ENCODE measurements at places on chromosomes 3 and 15. TPM values are rescaled to one million over a fixed set of nuclear protein-coding genes. Genes with fewer than 3 reads are reported as not detected.

- H3K4me1 ChIP-seq, result no peaks in the 10 kb centered on the region
- no peak overlapping the region for H3K27ac ChIP-seq
- H3K4me3 ChIP-seq, result no peak overlapping the region
- no peaks in the 10 kb centered on the region for H3K36me3 ChIP-seq
These were observed 82.0 kb downstream of the TIGIT start for GRCh38 chr3:114375608-114376421.

ROPN1 gene
- not detected for total RNA-seq

DNA sequence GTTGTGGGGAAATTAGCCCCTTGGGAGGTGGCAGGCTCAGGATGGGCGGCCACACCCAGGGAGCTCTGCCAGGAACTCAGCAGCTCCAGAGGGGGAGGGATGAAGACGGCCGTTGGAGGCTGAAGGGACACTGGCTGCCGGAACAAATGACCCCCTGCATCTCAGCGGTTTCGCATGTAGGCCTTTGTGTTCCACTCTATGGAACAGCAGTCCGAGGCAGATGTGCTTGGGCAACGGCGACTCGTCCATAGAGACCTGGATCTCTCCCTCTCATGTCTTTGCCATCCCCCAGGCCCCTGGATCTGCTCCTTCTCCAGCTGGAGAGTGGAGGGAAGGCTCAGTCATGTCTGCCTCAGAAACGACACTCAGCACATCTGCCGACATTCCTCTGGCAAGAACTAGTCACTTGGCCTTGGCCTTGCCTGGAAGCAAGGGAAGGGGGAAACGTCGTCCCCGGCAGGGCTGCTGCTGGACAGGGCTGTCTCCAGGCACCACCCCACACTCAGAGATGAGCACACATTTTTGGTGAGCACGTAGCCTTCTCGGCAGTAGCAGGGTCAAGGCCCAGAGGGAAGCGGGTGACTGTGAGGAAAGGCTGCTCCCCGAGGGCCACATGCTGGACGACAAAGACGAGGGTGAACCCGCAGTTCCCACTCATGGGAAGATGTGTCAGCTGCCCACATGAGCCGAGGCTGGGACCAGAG lies 83.8 kb downstream of the ASB7 start:
- no peaks in the 10 kb centered on the region for H3K4me1 ChIP-seq
- no peak overlapping the region for H3K4me3 ChIP-seq
- H3K27ac ChIP-seq, result no peak overlapping the region
- peaks cover 17% of the 10 kb centered on the region for H3K27me3 ChIP-seq
- H3K36me3 ChIP-seq, result no peaks in the 10 kb centered on the region
- DNase-seq, result no peak

- no peak overlapping the region for H3K4me3 ChIP-seq
- peaks cover 46% of the 10 kb centered on the region for H3K36me3 ChIP-seq
- H3K27ac ChIP-seq, result no peak overlapping the region
- H3K4me1 ChIP-seq, result no peaks in the 10 kb centered on the region
- DNase-seq, result no peak
These were observed 11.4 kb downstream of the ACAA1 start for GRCh38 chr3:38125305-38126120.

- no peaks in the 10 kb centered on the region for H3K4me1 ChIP-seq
- no peaks in the 10 kb centered on the region for H3K36me3 ChIP-seq
- no peak overlapping the region for H3K27ac ChIP-seq
- DNase-seq, result no peak
These were observed 70.6 kb upstream of the SLC25A36 start for GRCh38 chr3:140871022-140871421.

- H3K4me1 ChIP-seq, result no peaks in the 10 kb centered on the region
- no peak for DNase-seq
- H3K27me3 ChIP-seq, result peaks cover 7% of the 10 kb centered on the region
- H3K4me3 ChIP-seq, result no peak overlapping the region
These were observed 172.5 kb downstream of the MTHFS start for GRCh38 chr15:79724312-79724711.

TLR9 gene
- total RNA-seq, result not detected

DNA sequence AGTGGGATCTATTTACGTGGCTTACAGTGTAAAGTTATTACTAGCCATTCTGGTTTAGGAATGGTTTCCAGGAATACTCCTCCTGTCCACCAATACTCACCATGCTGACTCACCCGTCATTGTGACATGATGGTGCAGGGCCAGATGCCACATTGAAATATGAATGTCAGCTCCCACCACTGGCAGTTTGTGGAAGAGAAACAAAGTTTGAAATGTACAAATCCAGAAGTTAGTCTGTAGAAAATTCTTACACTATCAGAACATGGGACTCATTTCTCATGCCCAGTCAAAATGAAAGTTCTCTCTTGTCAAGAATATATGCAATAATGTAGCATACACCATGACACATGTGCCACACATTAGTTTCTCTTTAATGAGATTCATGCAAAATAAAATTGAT lies 14.4 kb upstream of the TSPAN3 start:
- no peaks in the 10 kb centered on the region for H3K27me3 ChIP-seq
- no peak overlapping the region for H3K4me3 ChIP-seq
- DNase-seq, result no peak
- H3K27ac ChIP-seq, result no peak overlapping the region
- peaks cover 15% of the 10 kb centered on the region for H3K4me1 ChIP-seq

GRCh38 chr3:40801284-40801741 lies 276.6 kb downstream of the ZNF621 start:
- no peak overlapping the region for H3K4me3 ChIP-seq
- H3K4me1 ChIP-seq, result no peaks in the 10 kb centered on the region

DNA sequence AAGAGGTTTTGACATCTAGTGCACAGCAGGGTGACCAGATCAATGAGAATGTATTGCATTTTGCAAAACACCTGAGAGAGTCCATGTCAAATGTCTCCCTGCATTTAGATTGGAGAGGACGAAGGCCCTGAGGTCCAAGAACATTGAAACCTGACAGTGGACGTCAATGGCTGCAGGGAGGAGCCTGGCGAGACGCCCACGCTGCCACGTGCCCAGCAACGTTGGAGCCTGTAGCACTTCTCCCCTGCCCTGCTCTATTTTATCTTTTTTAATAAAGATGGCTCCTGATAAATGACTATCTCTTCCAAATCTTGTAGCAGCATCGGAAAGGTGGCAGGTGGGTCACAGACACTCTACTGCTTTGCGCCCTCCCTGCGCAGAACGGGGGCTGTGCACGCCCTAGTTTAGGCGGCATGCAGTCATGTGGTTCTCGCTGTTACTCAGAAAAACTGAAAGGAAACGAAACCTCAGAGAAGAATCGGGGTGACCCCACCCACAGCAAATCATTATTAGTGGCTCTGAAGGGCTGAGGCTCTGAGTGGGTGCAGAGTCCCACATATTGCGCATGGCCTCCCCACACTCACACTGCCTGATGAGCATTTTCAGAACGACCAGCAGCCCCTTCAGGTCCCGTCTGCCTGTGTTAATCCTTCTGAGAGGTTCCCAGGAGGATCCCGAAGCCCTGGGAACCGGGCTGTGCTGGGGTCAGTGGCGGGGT lies 62.5 kb upstream of the TAMM41 start:
- H3K4me1 ChIP-seq, result no peaks in the 10 kb centered on the region
- H3K36me3 ChIP-seq, result no peaks in the 10 kb centered on the region
- no peaks in the 10 kb centered on the region for H3K27me3 ChIP-seq
- no peak for DNase-seq

DNA sequence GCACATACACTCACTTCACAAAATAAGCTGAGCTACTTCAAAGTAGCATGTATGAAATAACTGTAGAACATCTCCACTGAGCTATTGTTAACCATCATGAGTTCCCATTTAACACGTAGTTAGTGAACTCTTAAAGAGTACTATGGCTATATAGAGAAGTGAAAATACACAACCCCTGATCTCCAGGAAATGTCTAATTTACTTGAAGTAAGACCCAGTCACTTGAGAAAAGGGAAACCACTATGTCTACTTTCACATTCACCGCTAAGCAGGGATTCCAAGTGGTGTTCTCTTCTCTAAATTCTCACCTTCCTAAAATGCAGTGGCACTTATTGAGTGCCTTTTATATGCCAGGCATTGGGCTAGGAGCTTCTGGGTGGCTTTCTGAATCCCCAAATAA lies 35.0 kb upstream of the COLQ start:
- peaks cover 32% of the 10 kb centered on the region for H3K4me1 ChIP-seq
- H3K27me3 ChIP-seq, result no peaks in the 10 kb centered on the region
- H3K4me3 ChIP-seq, result peak overlapping the region; percentile 6
- DNase-seq, result no peak

GRCh38 chr3:190456770-190457169 lies 7.1 kb upstream of the TMEM207 start:
- H3K36me3 ChIP-seq, result no peaks in the 10 kb centered on the region
- no peak for DNase-seq
- no peak overlapping the region for H3K27ac ChIP-seq
- peaks cover 21% of the 10 kb centered on the region for H3K27me3 ChIP-seq
- H3K4me1 ChIP-seq, result no peaks in the 10 kb centered on the region

DNA sequence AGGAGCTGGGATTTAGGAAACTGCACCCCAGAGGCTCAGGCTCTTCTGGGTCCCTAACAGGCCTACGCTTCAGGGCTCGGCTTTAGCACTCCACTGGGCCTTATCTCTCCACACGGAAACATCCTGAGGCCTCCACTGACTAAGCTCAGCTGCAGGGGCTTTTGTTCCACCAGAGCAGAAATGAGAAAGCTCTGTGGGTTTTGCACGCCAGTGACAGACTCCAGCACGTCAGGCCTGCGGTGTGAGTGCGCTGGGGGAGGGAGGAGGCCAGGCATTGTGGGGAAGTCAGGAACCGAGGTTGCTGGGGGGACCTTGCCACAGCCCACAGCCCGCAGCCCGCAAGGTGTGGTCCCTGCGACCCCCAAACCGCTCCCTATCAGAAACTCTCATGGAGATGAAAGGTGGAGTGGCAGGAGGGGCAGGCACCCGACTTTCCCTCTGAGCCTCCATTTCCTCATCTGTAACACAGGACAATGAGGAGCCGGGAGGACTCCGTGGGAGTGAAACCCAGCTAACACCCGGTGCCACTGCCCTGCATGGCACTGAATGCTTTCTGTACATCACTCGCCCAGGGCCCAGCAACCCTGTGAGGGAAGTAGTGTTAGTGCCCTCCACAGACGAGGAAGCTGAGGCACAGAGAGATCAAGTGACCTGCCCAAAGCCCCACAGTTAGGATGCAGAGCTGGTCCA lies 106.5 kb downstream of the TPRA1 start:
- peak overlapping the region; percentile 48 for H3K27ac ChIP-seq
- DNase-seq, result peak; percentile 52
- peaks cover 23% of the 10 kb centered on the region for H3K27me3 ChIP-seq
- H3K4me1 ChIP-seq, result peaks cover 19% of the 10 kb centered on the region
- H3K36me3 ChIP-seq, result no peaks in the 10 kb centered on the region
- H3K4me3 ChIP-seq, result no peak overlapping the region

FHIT gene
- 22.6 TPM for total RNA-seq

DNA sequence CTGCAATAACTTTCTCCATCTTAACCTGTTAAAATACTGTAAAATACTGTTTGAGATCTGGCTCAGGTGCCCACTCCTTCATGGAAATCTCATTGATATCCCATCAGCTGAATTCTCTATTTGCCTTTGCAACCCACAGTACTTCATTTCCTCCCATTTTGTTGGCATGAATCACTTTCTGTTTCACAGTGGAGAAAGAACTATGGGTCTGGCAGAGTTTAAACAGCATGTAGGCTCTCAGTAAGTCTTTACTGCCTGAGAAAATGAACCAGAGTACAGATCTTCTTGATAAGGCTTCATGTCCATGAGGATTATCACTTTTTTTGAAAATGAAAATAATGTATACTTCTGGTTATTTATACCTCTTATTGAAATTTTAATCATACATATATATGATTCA lies 245.9 kb downstream of the NAALADL2 start:
- H3K4me3 ChIP-seq, result no peak overlapping the region
- no peaks in the 10 kb centered on the region for H3K27me3 ChIP-seq
- no peak for DNase-seq
- no peaks in the 10 kb centered on the region for H3K36me3 ChIP-seq
- no peak overlapping the region for H3K27ac ChIP-seq

GRCh38 chr15:38991126-38991525 lies 426.5 kb upstream of the RASGRP1 start:
- H3K27ac ChIP-seq, result no peak overlapping the region
- DNase-seq, result no peak
- H3K4me1 ChIP-seq, result no peaks in the 10 kb centered on the region
- no peak overlapping the region for H3K4me3 ChIP-seq

- no peaks in the 10 kb centered on the region for H3K27me3 ChIP-seq
- no peaks in the 10 kb centered on the region for H3K4me1 ChIP-seq
- no peaks in the 10 kb centered on the region for H3K36me3 ChIP-seq
- no peak for DNase-seq
These were observed 809.7 kb downstream of the NR2F2 start for GRCh38 chr15:97140216-97140615.

DNA sequence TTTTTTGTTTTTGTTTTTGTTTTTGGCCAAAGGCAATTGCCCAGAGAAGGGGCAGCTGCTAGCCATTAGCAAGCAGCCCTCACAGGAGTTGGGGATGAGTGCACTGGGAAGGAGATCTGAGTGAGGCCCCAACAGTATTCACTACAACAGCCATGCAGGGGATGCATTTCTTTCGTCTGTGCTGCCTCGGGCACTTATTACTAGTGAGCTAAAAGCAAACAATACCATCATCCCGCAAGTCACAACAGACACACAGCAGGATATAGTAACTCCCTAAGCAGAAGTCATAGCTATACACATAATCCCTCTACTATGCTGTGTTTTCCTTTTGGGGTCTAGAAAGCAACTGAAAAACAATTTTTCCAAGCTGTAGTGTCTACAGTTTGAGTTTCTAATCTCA lies 27.2 kb downstream of the CRTAP start:
- no peak for DNase-seq
- H3K27ac ChIP-seq, result no peak overlapping the region
- peaks cover 9% of the 10 kb centered on the region for H3K36me3 ChIP-seq
- H3K4me1 ChIP-seq, result no peaks in the 10 kb centered on the region
- no peaks in the 10 kb centered on the region for H3K27me3 ChIP-seq

DNA sequence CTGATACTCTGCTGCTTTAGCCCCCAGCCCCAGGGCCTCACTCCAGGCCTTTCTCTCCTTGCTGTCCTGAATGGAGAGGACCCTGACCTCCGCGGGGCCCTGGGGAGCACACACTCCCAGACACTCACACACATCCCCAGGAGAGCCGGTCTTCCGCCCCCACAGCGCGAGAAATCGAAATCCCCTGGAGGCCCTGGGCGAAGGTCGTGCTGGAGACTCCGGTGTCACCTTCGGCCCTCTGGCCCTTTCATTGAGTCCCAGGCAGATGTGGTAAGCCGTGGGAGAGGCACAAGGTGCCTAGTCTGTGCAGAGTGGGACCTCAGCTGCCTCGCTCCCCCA lies 848 bp upstream of the GOLGA8B start:
- H3K36me3 ChIP-seq, result peaks cover 9% of the 10 kb centered on the region
- H3K4me3 ChIP-seq, result peak overlapping the region; percentile 89
- H3K4me1 ChIP-seq, result peaks cover 36% of the 10 kb centered on the region
